ENCODE measurements at places on chromosomes 2 and 18. TPM values are rescaled to one million over a fixed set of nuclear protein-coding genes. Genes with fewer than 3 reads are reported as not detected.

The ABHD3 gene
- 63.6 TPM for polyA plus RNA-seq

The ARID5A gene
- 38.8 TPM for polyA plus RNA-seq

The ADCYAP1 gene
- not detected for polyA plus RNA-seq

The RPRM gene
- polyA plus RNA-seq = not detected

- DNase-seq = no peak
Observed at GRCh38 chr2:150012986-150013385, 425.4 kb upstream of the MMADHC start.

DNA sequence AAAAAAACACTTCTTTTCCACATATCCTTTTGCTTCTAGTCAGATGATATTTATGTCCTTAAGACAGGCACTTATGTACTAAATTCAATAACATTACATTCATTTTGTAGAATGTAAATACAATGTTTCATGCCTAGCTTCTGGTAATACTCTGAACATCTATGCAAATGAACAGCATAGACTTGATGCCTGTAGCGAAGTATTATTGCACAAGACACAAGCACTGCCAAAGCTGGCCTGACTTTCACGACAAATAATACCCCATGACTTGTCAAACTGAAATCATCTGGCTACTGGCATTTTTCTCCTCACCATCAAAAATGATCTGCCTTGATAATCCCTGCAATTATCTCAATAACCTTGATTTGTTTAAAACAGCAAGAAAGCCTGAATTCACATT lies 101.3 kb downstream of the L3MBTL4 start:
- DNase-seq = no peak

GRCh38 chr18:22337833-22338232 lies 79.9 kb downstream of the CTAGE1 start:
- no peak for DNase-seq

DNA sequence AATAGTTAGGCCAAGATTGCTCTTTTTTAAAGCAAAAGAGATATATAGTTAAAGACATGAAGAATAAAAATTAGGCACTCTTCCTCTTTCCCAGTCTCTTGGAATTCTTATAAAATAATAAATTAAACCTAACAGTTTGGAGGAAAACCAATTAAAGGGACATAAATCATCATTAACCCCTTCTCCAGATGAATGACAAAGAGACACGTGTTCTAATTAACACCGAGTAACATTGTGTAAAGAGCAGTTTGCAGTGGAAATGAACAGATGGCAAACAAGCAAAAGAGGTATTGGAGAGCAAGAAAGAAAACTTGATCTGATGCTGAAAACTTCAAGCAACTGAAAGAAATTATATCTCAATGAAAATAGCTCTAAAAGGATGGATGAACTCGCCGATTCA lies 48.4 kb downstream of the BCL2 start:
- DNase-seq = no peak

DNA sequence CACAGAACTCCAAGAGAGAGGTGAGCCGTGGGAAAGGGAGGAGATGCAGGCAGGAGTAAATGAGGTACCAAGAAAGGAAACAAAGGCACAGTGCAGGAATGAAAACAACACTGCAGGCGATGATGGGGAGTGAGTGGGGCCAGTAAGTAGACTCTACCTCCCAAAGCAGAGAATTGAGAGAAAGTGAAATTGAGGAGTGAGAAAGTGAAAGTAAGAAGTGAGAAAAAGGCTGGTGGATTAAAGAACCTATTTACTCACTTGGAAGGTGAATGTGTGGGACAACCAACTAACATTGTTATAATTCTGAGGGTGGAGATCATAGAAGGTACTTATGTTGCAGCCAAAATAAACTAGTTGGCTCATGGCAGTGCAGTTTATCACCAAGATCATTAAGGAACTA lies 193.1 kb upstream of the TMEM200C start:
- no peak for DNase-seq

DNA sequence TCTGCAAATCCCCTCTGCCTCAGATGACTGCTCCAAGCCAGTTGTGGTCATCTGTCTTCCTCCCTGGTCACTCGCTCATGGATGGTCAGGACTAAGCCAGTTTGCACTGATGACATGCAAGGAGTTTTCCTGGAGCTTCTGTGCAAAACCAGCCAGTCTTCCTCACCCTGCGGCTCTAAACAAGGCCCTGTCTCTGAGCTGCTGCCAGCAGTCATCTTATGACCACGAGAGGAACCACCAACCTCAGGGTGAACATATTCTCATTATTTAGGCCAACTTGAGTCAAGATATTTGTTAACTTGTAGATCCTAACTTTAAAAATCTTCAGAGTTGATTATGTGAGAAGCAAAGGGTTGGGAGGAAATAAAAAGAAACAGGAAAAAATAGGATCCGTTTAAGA lies 119.9 kb upstream of the CAB39 start:
- no peak for DNase-seq

- no peak for DNase-seq
Observed at GRCh38 chr2:198873503-198874471, 584.0 kb downstream of the SATB2 start.

DNA sequence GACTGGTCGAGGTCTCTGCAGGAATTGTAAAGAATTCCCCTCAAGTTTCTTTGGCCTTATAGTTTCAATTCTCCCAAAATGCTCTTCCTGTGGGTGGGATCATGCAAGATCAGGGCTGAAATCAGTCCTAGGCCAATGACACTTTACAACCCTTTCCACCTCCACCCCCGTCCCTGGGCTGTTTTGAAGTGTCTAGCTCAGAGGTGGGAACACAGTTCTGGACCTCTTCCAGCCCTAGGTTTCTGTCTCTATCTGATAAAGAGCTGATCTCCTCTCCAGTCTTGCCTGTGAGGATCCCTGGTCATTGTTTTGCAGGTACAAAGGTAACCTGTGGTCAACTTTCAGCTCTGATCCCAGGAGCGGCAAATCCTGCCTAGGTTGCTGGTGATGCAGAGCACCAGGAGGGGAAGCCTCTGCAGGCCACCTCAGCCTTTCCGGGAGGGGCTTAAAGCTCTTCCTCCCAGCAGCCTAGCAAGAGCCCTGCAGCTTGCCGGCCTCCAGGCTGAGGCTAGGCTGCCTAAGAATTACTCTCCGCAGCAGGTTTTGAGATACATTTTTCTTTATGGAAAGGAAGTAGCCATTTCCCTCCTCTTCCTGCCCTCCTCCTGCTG lies 69.8 kb upstream of the WIPF1 start:
- peak; percentile 22 for DNase-seq

All from CD14-positive monocyte (primary cell).